ENCODE measurements at places on chromosomes 7 and 10. TPM values are rescaled to one million over a fixed set of nuclear protein-coding genes. Genes with fewer than 3 reads are reported as not detected.

DNA sequence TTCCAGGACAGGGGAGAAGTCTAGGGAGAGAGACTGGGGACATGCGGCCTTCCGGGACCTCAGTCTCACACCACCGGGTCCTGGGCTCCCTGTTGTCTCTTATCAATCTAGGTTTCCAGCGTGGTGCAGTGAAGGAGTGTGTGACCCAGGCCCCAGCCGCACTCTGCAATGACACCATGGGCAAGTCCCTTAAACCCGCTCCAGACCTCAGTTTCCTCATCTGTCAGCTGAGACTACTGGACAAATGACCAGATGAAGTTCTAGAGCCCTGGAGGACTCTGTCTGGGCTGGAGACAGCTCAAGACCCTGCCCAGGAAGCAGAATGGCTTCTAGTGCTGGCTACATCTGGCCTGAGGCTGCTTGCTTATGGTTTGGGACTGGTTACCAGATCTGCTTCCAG lies 20.1 kb upstream of the EIF5AL1 start:
- no peak for DNase-seq

- no peak for DNase-seq
Observed at GRCh38 chr7:101993311-101993710, 175.9 kb downstream of the CUX1 start.

GRCh38 chr10:15712883-15713282 lies 6.8 kb downstream of the ITGA8 start:
- no peak for DNase-seq

DNA sequence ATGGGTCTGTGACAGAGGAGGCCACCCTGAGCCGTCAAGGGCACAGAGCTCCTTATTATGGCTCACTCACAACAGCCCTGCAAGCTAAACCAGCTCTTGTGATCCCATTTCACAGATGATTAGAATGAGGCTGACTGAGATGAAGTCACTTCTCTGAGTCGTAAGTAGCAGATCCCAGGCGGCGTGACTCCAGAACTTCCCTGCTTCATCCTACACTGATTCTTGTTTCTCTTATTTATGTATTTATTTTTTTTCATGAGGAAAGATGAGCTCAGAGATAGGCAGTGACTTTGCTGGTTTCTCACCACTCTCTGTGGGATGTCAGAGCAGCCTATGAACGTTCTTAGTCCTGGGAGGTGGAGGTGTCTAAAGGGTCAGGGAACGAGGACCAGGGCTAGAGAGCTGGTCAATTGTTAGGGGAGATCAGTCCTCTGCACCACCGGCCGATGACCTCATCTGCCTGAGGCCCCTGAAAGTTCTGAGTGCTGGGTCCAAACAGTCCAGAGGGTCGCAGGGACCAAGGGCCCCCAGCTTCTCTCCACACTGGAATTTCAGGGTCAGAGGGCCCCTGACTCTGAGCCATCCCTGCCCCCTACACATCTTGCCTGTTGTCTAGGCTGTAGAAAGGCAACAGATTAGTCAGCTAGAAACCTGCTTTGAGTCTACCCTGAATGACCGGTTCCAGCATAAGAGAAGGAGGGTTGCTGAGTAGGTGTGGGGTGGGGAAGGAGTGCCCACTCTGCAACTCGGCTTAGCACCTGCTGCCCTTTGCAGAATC lies 17.9 kb downstream of the CLRN3 start:
- no peak for DNase-seq

Gene PRPS1L1
- not detected for total RNA-seq
